ENCODE measurements at places on chromosomes 2 and 18.

DNA sequence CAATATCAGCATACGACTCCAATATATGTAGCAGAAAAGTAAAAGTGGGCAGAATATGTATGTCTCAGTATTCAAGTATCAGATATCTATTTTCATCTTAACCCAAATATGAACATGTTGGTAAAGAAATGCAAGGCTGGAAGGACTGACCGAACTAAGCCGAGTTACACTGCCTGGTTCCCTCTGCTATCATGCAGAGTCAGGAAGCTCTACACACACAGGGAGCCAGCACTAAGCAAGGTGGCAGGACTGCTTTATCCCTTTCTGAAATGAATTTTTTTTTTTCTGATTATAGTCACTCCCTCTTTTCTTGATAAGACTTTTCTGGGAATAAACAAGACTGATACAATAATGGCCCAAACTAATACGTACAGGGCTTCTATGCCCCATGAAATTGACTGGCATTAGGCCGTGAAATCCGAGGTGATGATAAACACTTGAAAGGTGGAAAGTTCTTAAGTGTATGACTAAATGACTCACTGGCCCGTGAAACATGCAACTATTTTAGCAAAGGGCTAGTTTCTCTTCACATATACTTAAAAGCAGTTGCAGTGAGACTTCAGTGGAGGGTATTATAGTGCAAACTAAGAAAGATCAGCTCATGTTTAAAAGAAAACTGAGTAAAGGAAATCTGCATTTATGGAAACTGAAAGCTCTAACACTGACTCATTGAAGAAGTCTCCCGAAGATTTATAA, 14.9 kb downstream of the DPP4 start:
- DNase-seq: no peak

DNA sequence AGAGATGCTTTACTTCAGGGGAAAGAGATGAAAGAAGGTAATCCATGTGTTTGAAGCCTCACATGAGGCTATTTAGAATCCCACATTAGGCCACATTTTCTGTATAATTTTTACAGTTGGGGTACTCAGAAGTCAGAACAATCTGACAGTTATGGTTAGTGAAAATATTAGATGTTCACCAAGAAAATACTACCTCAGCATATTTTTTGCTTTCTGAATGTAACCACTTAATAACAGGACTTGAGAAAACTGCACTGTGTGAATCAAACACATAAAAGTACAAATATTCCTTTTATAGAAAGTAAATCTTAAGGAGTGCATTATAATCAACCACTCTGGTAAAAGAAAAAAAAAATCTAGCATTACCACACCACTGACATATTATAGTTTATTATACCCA, 169.3 kb downstream of the SATB2 start:
- DNase-seq: no peak

DNA sequence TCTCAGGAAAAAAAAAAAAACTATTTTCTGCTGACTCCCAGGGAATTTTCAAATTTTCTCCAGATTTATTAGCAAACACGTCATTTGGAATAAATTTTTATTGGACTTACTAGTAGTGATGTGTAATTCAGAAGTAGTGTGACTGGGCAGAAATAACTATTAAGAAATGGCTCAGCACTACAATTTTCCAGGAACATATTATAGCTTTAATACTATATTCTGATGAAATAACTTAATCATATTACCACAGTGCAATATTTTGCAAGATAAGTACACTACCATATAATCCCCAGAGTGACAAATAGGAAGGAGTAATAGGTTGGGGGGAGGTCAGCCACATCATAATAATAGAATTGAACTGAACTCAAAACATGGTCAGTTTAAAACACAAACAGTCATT, 19.7 kb upstream of the TNFAIP6 start:
- no peak for DNase-seq

DNA sequence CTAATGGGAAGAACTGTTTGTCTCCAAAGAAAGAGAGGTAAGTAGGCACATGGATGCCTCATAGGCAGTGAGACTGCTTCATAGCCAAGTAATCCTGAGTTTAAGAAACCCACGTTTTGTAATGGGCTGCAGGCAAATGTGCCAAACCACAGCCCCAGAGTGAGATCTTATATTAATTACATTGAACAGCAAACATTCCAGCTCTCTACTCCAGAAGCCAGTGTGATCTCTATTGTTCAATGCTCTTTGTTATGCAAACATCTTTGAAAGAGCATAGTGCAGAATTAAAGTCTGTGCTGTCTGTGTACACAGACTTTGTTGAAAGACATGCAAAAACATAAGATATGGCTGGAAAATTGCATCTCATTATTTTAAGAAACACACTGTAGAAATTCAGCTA, 720.8 kb upstream of the REG3G start:
- DNase-seq: no peak

DNA sequence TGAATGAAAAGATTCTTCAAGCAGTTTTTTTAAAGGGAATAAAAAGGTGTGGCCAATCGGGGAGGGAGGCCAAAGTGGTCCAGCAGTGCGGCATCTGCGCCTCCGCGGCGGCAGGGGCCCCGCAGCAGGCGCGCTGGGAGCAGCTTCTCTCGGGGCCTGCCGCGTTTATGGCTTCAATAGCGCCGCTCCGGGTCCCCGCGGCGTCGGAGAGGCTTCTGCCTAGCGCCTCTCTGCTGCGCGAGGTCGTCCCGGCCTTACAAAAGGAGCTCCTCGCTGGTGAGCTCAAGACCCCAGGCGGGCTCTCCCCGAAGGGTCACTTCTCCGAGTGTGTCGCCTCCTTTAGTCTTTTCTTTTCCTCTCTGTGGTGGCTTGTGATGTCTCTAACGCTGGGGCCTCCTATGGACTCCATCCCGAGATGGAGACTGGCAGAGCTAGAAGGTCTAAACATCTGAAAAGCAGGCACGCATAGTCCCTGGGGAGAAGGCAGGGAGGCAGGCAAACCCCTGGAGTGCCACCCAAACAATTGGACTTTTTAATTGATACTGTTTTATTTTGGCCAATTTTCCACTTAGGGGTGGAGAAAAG, 67.1 kb downstream of the SUMO1 start:
- no peak for DNase-seq

DNA sequence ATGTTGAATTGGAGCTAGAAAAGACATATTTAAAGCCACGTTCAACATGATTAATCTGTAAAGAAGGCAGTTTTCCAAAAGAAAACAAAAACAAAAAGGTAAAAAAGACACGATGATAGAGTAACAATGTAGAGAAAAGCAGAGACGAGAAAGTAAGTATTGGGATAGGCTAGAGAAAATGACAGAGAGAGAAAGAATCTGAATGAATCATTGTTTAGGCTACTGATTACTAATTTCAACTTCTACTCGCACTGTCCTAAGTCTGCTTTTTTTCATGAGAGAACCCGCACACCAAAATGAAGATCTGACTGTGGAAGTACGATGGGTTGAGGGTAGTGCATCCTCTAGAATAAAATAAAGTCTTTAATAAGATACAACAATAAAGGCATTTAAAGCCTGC, 1599.2 kb upstream of the TMEFF2 start:
- no peak for DNase-seq

DNA sequence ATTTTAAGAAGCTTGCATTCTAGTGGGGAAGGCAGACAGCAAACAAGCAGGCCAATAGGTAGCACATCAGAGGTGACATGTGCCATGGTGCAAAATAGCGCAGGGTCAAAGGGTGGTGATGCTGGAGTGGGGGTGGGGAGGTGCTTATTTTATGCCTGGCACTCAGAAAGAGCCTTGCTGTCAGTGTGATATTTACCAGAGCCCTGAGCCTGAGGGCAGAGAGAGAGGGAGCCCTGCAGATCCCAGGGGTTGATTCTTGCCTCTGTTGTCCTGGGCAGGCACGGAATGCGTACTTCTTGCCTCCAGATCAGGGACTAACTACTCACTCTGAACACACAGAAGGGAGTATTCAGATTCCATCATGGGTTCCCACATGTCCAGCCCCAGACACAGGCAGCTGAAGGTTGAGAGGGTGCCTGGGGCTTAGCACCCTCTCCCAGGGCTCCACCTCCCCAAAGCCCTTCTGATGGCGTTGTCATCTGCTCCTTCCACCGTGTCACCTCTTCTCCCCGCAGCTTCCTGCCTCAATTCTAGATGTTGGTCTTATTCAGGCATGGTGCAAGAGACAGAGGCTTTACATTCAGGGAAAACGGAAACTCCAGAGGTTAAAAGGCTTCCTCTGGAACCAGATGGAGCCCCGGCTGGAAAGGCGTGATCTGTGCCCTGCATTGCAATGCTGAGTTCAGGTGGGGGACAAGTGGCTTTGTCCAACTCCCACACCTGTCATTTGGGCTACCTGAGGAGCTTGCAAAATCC, 252.3 kb downstream of the HAUS1 start:
- DNase-seq: no peak

- no peak for DNase-seq
Measured at GRCh38 chr2:100350661-100351185, 28.4 kb upstream of the LONRF2 start.

DNA sequence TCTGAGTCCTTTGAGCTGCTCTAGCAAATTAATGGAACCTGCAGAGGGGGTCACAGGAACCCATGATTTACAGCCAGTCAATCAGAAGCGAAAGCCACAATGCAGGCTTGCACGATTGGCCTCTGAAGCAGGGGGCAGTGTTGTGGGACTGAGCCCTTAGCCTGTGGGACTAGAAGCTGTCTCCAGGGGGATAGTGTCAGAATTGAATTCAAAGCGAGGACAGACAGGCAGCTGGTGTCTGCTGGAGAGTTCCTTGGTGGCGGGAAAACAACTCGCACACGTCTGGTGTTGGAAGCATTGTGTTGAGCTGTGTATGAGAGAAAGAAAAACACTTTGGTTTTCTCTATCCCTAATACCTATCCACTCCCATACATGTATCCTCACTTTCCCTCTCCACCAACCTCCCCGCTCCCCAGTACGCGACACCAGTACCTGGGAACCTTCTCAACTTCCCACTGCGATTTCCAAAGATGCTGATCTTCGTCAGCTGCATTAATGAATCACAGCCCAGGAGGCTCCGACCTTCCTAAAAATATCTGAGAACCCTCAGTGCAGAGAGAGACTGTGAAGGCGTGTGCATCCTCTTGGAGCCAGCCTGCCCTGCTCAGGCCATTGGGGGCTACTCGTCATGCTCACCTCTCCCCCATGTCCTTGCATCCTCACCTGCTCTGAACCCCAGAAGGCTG, 88.2 kb downstream of the HS1BP3 start:
- DNase-seq: no peak

GRCh38 chr2:233080836-233081229, 20.7 kb downstream of the INPP5D start:
- no peak for DNase-seq

GRCh38 chr2:6676241-6676640, 189.5 kb downstream of the CMPK2 start:
- DNase-seq: no peak

- no peak for DNase-seq
Measured at GRCh38 chr2:618422-618990, 58.7 kb downstream of the TMEM18 start.

All from stimulated activated CD8-positive, alpha-beta memory T cell treated with anti-CD3 and anti-CD28 coated beads, Interleukin-7, amount 100 ng/mL, for 1 hour (primary cell).